ENCODE measurements at places on chromosomes 1 and 21.
A peak's percentile ranks its signal among the peaks of the same experiment; 100 is the strongest.

DNA sequence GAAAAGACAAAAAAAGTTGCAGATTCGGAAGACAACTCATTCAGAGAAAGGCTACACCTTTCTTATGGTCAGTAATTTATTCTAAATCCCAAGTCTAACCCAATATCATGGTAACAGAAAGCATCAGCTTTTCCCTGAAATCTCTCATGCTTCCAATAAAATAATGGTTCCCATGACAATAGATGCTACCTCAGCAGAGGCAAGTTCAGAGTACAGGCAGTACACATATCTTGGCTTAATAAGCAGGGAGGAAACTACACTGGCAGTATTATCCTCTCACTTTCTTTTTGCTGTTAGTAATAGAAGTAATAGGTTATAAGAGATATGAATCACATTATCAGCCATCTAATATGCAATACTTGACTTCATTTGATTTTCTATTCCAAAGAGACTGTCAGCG, 137.1 kb downstream of the DPYD start:
- no peak for DNase-seq

- DNase-seq = no peak
These were observed 71.7 kb upstream of the TMPRSS2 start for GRCh38 chr21:41579692-41580091.

DNA sequence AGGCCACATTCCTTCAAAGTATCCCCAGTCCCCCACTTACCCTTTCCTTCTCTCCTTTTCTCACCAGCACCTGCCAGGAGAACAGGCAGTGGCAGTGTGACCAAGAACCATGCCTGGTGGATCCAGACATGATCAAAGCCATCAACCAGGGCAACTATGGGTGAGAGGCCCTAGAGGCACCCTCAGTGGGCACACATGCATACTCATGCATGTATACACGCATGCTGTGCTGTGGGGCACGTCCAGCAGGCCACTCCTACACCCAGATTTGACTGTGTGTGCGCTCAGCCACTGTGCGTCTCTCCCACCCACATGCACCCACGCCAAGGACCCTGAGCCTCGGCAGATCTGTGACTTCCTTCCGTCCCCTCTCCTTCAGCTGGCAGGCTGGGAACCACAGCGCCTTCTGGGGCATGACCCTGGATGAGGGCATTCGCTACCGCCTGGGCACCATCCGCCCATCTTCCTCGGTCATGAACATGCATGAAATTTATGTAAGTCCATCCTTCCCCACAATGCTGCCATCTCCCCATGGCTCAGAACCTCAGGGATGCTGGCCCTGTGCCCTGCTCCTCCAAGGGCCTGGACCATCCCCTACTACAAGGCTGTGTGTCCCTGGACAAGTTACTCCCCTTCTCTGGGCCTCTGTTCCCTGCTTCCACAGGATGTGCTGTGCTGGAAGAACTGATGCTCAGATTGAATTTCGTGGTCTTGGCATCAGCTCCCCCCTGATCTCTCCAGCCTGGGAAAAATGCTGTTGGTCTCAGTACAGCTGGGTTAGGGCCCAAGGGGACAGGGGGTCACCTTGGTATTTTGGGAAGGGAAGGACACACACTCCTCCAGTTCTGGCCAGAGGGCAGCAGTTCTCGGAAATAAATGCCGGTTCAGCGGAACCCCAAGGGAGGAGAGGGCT, 7.0 kb downstream of the TINAGL1 start:
- no peak for DNase-seq

DNA sequence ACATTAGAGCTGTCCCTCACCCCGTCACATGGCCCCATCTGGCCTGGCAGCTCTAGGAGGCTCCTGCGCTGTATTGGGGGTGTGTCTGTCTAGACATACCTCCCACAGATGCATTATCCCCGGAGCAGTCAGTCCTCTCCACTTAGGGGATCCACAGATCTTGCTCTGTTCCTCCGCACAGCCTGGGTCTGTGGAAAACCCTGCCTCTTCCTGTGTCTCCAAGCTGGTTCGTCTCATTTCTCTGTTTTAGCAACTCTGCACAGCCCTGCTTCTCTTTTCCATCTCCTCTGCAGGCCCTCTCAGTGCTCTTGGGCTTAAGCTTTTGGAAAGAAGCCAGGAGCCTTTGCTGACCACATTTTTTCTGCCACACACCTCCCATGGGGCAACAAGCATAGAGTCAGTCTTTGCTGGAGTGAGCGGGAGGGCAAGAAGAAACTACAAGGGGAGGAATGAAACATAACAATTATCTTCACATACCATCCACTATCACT, 241.5 kb downstream of the FOXD2 start:
- DNase-seq = no peak

GRCh38 chr1:77394166-77394565, 112.3 kb downstream of the AK5 start:
- no peak for DNase-seq

DNA sequence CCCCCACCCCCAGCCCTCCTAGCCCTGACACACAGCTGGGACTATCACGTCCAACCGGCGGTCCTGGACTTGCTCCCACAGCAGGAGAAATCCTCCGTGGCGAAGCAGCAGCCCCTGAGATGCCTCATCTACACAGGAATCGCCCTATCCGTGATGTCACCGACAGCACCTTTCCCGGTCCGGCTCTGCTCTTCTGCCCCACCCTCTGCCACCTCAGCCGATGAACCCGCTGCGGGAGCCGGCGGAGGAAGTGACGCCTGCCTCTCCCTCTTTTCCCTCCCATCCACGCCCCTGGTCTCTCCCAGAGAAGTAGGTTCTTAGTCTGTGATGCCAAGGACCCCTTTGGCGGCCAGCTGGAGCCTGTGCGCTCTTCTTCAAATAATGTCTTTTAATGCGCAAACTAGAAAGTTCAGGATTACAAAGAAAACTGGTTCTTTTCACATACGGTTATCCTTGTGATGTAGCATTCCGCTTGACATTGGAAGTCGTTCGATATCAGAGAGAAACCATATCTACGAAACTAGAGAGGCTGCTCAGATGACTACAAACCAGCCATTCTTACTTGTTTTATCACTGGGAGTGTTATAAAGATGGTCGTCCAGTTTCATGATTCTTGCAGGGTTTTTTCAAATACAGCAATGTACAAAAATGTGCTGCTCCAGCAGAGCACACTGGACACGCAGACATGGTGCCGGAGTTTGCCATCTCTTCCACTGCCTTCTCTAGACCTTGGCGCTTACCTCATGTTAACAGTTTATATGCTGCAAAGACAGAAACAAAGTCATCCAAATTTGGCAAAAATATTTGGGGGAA, 120.3 kb downstream of the PPIAL4G start:
- DNase-seq = peak; percentile 97

GRCh38 chr1:70458131-70458530, 47.1 kb downstream of the CTH start:
- no peak for DNase-seq

GRCh38 chr1:110336300-110337039, 2.7 kb upstream of the RBM15 start:
- no peak for DNase-seq

- no peak for DNase-seq
These were observed 118.0 kb downstream of the IER5 start for GRCh38 chr1:181206513-181206912.

GRCh38 chr1:235160383-235160956, 580 bp downstream of the RBM34 start:
- peak; percentile 65 for DNase-seq

Measured in epithelial cell of esophagus (primary cell).